Activated CD4-positive, alpha-beta T cell treated with anti-CD3 and anti-CD28 coated beads for 36 hours (primary cell): ENCODE measurements at places on chromosomes 11 and 22.

DNA sequence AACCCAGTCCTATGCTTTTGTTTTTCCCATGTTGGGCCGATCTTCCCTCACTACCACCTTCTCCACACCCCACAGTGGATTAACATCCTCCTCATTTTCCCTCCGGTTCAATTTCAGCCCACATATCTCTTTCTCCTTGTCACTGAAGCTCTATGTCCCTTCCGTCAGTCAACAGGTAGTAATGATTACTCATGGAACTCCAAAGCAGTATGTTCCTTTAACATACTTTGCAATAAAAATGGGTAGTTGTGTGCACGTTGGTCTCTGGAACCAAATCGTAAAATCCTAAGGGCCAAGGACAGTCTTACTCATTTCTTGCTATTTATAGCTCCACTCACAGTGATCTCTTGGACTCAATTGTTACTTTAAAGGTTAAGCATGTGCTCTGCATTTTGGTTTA lies 20.2 kb downstream of the AMOTL1 start:
- DNase-seq = no peak

- no peak for DNase-seq
Measured at GRCh38 chr11:108873310-108873709, 208.4 kb downstream of the DDX10 start.

DNA sequence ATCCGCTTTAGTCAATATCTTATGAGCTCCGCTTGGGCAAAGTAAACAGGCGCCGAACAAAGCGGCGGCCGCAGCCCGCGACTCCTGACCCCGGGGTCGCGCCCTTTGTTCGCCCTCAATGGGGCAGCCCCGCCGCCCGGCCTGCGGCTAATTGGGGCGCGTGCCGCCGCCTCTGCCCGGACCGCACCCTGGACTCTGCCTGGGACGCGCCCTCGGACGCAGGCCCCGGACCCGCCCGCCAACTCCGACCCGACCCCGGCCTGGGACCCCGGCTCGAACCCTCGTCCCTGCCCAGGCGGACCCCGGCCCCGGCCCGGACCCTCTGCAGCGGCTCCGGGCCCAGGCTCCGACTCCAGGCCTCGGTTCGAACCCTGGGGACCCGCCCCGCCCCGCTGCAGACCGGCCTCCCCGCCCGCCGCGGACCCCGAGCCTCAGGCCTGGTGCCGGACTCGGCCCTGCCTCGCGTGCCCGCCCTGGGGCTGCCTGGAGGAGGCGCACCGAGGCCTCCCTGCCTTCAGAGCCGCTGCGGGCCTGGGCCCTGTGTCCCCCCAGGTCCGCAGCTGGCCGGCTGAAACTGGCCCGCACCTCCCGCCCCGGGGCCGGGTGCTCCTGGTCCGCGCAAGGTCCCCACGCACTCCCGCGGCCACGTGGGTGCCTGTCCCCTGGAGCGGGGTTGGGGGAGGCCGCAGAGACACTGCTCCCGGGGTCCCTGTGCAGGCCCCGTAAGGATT lies 84.7 kb upstream of the WNT7B start:
- no peak for DNase-seq

DNA sequence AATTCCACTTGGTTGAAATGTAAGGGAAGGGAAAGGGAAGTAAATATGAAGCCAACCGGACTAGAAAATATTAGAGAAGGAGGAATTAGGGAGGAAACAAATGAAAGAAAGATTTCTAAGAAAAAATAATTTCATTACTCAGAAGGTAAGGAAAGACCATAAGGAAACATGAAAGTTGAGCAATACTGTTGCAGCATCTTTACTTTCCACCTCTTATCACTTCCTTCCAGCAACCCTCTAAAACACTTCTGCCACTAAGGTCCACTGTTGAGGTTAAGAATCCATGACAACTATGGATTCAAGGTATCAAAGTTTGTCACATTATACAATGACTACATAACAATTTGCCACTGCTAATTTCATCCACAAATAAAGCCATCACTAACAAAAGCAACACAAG lies 308.6 kb downstream of the DLG2 start:
- no peak for DNase-seq

GRCh38 chr11:107956543-107956942 lies 28.3 kb downstream of the RAB39A start:
- no peak for DNase-seq

- no peak for DNase-seq
Measured at GRCh38 chr22:42228483-42228882, 42.0 kb downstream of the TCF20 start.

DNA sequence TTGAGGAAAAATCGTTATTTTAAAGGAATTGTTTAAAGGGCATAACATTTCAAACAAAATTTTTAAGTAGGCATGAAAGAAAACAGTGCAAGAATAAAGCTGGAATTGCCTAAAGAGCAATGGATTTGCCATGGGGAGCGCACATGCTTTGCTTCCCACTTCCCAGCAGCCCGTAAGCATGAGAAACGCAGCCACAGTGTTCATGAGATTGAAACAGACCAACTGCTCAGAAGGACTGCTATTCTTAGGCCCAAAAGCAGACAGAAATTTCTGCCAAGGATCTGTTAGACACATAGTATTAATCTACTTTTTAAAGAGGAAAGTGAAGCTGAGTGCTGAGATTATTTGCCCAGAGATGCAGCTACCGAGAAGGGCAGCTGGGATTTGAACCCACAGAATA lies 34.2 kb upstream of the TSKU start:
- no peak for DNase-seq

- no peak for DNase-seq
Measured at GRCh38 chr11:131465039-131465438, 94.6 kb downstream of the NTM start.

GRCh38 chr22:28014211-28015045 lies 95.4 kb upstream of the PITPNB start:
- DNase-seq = no peak

DNA sequence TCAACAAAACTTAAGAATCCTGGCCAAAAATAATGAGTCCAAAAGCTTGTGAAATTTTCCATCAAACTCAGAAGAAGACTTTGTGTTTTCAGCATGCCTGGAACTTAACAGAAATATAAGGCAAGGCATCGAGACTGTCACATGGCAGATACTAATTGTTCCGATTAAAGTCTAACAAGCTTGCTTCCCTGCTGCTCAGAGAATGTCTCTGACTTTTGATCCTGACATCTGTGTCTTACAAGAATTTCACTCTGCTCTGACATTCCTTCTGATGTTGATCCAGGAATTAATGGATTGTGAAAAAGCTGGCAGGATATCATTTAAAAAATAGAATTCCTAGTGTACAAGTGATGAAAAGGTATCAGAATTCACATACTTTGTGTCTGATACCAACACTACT lies 170.2 kb downstream of the DCDC1 start:
- no peak for DNase-seq

DNA sequence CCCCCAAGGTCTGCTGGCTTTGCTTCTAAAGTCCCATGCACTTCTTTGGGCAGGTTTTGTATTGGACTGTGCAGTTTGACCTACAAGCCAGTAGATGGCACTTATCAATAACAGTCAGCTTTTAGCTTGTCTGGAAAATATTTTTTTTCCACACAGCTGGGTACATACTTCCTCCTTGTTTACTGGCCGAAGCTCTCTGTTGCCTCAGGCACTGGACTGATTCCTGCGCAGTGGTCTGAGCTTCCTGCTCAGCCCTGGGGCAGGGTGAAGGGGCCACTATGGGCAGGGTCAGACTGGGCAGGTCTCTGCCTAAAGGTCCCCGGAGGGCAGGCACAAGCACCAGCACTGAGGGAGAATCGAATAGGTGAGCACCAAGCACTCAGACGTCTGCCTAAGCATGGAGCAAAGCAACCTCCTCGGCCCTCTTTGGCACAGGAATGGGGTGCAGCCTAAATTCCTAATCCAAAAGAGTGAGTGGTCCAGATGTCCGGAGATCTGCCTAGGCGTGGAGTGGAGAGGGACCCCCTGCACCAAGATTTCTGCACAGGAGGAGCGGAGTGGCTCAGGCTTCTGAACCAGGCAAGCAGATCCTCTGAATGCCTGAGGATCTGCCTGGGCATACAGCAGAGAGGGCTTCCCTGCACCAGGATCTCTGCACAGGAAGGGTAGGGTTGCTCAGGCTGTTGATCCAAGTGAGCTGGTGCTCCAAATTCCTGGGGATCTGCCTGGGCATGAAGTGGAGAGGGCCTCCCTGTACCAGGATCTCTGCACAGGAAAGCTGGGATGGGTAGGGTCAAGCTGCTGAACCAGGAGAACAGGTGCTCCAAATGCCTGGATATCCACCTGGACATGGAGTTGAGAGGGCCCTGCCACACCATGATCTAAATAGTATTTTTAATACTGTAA lies 105.9 kb upstream of the C11orf58 start:
- no peak for DNase-seq

GRCh38 chr11:76783294-76783895 lies at the start of gene TSKU:
Gene TSKU (plus strand): TSS chr11:76783356. CDS start chr11:76795617, 12,261 bp downstream.
- peak; percentile 41 for DNase-seq

- no peak for DNase-seq
Measured at GRCh38 chr11:66915866-66916265, 42.3 kb downstream of the PC start.

GRCh38 chr11:116638463-116638862 lies 134.3 kb downstream of the BUD13 start:
- DNase-seq = no peak

GRCh38 chr11:1209371-1210057 lies 13.4 kb upstream of the MUC5B start:
- DNase-seq = peak; percentile 2

DNA sequence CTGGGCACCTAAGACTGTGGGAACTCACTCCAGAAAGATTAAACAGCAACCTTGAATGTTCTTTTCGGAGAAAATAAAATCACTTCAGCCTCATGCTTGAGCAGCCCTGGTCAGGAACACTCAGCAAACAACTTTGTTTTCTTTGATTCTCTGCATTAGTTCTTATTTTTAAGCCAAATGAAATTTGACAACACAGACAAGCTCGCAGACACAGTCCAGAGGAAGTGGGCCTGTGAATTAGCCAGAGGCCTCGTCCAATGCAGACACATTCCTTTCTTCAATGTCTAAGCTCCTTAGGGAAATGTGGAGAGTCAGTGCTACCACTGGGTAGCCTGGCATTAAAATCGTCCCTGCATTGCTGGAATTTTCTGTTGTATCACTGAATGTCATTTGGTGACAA lies 62.9 kb upstream of the CSNK2A3 start:
- no peak for DNase-seq

- no peak for DNase-seq
Measured at GRCh38 chr11:77479746-77480352, 6.0 kb upstream of the PAK1 start.

DNA sequence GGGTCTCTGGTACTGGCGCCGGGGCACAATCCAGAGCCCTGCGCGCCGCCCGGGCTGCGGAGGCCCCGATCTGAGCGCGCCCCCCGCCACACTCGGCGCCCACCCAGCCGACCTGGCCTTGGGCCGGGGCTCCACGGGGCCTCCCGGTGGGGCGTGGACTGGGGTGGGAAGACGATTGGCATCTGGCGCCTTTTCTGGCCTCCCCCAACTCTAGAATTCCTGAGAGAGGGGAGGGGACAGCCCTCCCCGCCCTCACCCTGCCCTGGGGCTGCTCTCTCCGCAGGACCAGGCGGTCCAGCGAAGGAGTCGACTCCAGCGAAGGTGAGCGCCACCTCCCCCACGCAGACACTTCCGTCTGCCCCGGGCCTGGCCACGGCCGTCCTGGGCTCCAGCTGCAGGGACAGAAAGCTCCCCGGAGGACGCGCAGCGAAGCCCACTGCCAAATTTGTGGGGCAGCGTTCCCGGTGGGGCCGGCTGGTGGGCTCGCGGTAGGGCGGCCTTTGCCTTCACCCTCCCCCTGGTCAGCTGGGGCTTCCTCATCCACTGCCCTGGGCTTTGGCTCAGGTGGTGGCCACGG lies 593 bp downstream of the SSH3 start:
- DNase-seq = peak; percentile 47

DNA sequence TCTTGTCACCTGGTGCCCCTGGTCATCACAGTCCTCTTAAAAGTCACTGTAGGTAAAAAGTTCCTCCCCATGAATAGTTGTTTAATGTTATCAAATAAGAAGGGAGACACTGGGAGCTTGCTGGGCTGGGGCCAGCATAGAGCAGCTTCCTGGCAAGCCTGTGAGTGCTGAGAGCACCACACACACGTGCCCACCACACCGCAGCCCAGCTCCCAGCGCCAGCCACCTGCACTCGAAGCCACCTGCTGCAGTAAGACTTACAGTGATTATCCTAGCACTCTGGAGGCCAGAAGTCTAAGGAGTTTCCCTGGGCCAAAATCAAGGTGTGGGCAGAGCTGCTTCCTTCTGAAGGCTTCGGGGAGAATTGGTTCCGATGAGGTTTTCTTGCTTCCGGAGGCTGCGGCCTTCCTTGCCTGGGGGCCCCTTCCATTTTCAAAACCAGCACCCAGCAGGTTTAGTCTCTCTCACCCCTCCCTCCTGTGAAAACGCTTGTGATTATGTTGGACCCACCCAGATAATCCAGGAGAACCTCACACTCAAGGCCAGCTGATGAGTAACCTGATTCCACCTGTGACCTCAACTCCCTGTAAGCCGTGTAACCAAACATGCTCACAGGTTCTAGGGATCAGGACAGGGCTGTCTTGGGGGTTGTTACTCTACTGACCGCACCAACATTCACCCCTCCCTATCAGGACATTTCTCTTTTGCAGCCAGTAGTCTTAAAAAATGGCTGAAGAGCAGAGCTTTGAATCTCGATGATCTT lies 687.2 kb downstream of the TBC1D22A start:
- no peak for DNase-seq

- DNase-seq = peak; percentile 53
Measured at GRCh38 chr11:22976146-22976545, 115.9 kb upstream of the CCDC179 start.

GRCh38 chr11:131694526-131695424 lies 324.4 kb downstream of the NTM start:
- peak; percentile 85 for DNase-seq

DNA sequence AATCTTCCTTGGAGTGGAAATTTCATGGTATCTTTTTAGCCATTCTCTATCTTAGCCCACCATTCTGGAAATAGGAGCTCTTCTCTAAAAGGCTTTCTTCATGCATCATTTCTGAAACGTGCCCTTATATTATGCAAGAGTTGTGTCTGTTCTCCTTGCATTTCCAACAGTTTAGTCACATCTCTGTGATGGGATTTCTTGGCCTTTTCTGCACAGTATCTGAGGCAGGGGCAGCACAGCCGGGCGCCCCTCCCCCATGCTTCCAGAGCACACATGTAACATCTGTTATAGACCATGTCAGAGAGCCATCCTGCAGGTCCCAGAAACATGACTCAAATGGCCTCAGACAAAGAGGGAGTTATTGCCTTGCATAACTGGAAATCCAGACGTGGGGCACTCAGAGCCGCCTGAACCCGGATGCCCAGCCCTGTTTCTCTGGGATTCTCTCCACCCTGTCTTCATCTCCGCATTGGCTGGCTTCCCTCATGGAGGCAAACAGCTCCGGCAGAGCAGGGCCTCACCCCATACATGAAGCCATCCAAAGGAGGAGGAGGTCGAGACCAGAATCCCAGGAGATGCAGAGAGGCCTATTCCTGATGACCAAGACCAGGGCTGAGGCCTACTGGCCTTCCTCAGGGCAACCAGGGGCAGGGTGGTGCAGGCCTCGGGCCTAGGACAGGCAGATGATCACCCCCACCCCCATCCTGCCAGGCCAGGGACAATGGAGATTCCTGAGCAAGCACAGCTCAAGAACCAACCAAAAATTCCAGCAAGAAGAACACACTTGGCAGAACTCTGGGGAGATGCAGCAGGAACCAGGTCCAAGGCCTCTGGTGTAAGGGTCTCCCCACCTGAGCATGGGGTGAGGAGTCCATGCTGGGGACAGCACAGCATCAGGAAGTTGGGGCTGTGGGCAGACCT lies 61.3 kb downstream of the IGLL5 start:
- no peak for DNase-seq

GRCh38 chr11:34671117-34671516 lies 50.2 kb downstream of the EHF start:
- DNase-seq = no peak
